Anterior cingulate cortex (tissue), 58 donors: ENCODE measurements at places on chromosomes 13 and 19.

- DNase-seq = no peak
These were observed 57.8 kb downstream of the NDFIP2 start for GRCh38 chr13:79538757-79539156.

GRCh38 chr19:3604987-3605343 is 1.7 kb downstream of the TBXA2R start:
- DNase-seq = no peak

- no peak for DNase-seq
These were observed 115.5 kb downstream of the FGF14 start for GRCh38 chr13:102286326-102286725.

DNA sequence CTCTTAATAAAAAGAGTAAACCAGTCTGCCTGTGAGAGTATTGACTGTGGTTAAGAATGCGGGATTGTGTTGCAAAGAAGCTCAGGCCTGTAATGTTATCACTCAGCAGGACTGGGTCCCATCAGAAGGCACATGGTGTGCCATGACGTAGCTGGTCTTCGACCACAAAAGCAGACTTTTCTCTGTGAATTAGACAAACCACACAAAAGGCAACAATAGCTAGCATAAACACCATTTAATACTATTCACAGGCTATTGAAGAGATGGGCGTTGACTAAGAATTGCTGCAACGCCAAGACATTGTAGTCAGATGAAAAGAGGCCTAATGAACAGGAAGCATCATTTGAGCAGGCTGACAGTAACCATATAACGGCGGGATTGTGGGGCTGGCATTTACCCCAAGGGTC is 235.6 kb upstream of the SOX21 start:
- DNase-seq = peak; percentile 9

DNA sequence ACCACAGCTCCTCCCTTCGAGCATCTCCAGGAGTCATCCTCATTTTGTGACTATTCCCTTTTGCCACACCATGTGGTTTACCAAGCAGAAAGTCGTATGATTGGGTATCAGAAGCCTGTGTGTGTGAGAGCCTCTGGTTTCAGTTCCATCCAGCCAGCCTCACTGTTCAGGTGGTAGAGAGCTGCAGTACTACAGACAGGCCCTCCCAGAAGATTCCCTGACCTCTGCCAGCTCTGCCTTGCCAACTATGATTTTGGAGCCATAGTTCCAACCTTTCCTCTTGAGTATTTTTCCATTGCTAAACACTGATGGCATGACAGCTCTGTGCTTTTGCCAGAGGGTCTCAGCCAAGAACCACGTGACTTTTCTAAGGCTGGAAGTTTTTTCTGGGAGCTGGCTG is 82.5 kb downstream of the DHRS12 start:
- no peak for DNase-seq

GRCh38 chr19:18319591-18320135 is 3.2 kb downstream of the LSM4 start:
- DNase-seq = no peak

DNA sequence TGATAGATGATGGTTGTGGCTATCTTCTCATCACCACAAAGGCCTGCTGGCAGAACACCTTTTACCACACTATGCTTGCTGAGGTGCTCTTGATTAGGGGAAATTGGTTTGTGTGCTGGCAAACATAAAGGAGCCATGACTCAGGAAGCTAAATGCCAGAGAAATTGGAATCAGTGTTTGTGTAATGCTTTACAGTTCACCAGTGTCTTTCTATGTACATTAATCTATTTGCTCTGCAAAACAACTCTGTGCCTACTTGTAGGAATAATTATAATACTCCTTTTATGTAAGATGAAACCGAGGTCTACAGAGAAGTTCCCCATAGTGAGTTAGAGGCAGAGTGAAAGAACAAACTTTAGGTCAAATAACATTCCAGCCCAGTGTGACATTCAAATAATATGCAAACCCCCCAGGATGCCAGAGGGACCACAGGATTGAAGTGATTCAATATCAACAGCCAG is 390.5 kb upstream of the HTR2A start:
- no peak for DNase-seq

GRCh38 chr19:10219678-10220077 is 11.5 kb downstream of the S1PR2 start:
- no peak for DNase-seq

- no peak for DNase-seq
These were observed 531 bp upstream of the TGFBR3L start for GRCh38 chr19:7914099-7914498.

DNA sequence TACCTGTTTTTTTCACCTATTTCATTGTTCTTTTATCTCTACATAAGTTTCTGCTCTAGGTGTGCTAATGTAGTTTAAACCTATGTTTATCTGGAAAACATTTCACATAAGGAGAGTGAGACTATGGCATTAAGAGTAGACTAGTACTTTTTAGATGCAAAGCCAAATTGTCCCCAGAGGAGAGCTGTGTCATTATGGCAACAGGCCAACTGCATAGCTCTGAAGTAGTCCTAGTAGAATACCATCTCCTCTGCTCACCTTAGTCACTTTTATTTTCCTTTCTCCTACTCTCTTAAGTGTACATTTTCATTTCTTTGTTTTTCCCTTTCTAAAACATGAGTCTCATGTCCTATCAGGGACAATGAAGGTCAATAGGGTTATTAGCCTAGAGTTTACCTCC is 123.1 kb downstream of the ITGBL1 start:
- no peak for DNase-seq

DNA sequence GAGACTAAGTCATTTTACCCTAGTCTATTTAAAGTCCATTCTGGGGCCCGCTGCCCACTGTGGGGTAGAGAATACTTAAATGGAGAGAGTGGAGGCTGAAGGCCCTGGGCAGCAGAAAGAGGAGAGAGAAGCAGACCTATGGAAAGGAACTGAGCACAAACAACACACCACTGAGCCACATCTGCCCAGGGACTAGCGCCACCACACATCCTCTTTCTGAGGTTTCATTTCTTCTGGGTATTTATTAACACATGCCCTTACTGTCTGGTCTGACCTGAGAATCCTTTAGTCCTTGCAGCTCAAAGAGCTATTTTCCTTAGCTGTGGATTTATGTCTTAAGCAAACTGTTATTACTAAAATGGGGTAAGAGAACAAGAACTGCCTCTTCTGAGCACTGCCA is 154.0 kb downstream of the NALCN start:
- no peak for DNase-seq

DNA sequence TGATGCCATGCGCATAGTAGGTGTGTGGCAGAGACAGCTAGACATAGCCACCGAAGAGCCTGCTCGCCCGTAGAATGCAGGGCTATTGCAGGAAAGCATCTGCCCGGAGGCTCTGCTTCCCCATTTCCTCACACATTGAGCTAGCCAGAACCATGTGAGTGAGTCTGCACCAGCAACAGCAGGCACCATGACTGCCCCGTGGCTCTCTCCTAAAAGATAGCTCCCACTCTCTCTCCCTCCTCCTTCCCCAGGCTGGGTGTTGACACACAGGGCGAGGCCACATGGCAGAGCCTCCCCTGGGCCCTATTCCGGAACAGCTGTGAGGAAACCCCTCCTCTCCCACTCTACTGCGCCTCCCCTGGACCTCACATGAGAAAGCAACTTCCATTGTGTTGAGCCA is 52.3 kb upstream of the ATP12A start:
- DNase-seq = no peak

GRCh38 chr19:6730941-6731670 is 6.3 kb downstream of the GPR108 start:
- no peak for DNase-seq

DNA sequence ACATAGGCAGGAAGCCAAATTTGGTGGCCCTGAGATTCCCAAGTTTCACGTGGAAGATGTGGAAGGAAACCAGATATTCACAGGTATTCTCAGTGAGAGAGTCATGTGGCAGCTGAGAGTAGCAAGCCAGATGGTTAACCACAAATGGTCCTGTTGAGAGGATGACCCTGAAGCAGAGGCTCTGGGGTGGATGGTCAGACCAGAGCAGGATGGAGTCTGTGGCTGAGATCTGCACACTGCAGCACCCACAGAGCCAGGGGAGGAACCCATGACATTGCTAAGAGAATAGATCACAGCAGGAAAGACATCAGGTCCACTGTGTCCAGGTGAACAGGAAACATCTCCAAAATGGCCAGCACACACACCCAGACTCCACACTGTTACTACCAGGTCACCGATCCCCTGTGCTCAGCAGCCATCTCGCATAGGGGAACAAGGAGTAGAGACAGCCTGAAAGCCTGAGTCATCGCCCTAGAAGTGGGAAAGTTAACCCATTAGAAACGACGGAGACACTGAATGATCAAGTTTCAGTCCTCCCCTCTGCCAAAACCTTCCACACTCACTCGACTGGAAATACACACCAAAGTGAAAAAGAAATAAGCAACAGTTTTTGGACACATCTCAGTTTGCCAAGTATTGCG is 160.0 kb downstream of the RBM26 start:
- DNase-seq = no peak

GRCh38 chr13:94233837-94234236 is 245.6 kb downstream of the DCT start:
- no peak for DNase-seq

GRCh38 chr13:100537951-100538462 is 50.6 kb downstream of the GGACT start:
- DNase-seq = no peak

DNA sequence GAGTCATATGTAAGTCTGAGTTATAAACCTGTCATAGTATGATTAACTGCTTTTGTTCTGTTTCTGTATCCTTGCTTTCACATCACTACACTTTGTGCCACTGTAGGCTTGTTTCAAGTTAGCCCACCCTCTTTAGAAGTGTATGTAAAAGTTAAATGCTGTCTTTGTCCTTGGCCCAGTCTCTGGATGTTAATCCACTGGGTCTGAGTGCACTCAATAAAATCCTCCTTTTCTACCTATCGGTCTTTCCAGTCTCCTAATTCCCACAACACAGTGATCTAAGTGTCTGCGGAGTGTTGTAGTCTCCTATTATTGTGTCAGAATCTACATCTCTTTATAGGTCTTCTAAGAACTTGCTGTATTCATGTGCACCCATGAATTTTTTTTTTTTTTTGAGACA is 14.1 kb downstream of the ZNF429 start:
- DNase-seq = no peak

DNA sequence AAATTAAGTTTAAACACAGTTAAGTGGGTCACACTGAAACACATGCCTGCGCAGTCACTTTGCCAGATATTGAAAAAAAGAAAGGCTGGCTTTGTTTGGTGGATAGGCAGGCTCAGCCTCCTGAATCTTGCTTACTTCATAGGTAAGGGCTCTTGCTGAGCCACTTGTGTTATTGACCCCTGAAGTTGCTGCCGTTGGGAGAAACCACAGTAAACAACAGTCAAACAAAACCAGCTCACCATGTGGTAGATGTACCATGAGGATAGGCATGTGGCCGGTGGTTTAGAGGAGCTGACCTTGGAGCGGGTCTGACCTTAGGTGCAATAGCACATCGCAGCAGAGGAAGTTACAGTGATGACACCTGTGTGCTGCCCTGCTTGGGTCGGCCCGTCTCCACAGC is 52.2 kb downstream of the SPATA13 start:
- DNase-seq = no peak

GRCh38 chr13:41075034-41075433 is 13.7 kb downstream of the WBP4 start:
- DNase-seq = no peak

DNA sequence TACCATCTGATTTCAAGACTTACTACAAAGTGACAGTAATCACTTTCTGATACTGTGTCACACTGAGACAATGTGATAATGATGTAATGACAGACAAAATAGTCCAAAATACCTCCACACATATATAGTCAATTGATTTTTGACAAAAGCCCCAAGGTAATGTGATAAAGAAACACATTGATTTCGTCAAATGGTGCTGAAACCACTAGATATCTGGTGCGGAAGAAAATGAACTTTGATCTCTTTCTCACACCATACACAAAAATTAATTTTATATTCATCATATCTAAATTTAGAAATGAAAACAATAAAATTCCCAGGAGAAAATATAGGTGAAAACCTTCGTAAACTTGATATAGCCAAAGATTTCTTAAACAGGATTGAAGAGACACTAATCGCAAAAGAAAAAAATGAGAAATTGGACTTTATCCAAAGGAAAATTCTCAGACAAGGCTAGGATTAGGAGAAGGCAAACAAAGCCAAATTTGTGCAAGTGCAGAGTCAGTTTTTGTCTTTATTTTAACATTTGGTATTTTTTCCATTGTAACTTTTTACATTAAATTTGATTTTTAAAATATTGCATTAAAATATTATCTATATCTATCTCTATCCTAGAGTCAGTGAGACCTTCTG is 739.9 kb downstream of the DIAPH3 start:
- DNase-seq = no peak

DNA sequence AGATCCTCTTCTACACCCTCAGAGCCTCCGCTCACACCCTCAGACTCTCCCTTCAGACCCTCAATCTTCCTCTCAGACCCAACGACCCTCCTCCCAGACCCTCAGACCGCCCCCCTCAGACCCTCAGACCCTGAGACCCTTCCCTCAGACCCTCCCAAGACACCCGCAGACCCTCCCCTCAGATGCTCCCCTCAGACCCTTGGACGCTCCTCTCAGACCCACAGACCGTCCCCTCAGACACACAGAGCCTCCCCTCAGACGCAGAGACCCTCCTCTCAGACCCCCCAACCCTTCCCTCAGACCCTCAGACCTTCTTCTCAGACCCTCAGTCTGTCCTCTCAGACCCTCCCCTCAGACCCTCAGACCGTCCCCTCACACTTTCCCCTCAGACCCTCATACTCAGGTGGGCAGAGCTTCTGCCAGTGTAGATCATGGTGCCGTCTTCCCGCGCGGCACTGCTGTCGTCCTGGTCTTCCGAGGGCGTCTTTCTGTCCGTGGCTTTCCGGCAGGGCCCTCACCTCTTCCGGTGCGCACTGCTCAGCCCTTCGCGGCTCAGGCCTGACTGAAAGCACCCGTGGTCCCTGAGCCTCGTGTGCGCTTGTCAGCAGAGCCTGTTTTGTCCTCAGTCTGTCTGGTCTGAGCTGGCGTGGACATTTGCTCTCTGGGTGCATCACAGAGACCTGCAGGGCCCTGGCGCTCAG is 18.9 kb upstream of the TFDP1 start:
- no peak for DNase-seq

DNA sequence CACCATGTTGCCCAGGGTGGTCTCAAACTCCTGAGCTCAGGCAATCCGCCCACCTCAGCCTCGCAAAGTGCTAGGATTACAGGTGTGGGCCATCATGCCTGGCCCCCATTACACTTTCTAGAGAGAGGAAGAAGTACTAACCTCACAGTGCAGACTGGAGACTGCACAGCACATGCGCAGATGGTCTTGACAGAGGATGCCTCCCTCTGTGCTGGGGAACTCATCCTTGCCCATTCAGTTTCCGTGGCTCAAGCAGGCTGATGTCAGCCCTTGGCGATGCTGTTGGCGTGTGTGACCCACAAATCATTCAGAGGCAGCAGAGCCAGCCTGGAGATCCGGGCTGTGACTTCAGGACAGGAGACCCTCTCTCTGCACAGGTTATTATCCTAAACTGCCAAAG is 14.6 kb upstream of the FFAR2 start:
- no peak for DNase-seq
